RKO (cell line): ENCODE measurements at places on chromosomes 5 and 9.

GRCh38 chr5:5925191-5925590 lies 453.2 kb downstream of the MED10 start:
- DNase-seq: no peak

DNA sequence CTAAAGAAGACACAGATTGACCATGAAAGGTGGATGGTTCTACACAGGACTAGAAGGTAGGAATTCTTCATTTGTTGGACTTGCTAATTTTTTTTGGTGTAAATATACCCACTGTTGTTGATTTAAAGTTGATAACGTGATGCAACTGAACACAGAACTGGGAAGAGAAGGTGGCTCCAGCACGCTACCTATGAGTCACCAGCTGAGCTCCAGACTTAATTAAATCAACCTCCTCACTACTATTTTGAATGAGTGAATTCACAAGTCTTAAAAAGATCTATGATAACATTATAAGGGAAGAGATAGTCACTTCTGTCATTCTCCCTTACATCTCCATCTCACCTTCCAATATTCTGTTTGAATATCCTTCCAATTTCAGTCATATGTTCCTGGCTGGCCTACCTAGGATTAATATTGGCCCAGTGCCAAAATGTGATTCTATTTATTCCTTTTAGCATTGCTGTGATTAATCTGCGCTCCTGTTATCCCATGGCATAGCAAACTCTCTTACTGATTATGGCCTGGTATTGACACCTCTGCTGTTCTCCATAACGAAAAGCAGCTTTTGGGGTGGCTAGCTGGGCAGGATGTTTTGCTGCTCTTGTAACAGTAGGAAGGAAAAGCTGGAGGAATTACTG lies 135.9 kb upstream of the CCDC152 start:
- no peak for DNase-seq

DNA sequence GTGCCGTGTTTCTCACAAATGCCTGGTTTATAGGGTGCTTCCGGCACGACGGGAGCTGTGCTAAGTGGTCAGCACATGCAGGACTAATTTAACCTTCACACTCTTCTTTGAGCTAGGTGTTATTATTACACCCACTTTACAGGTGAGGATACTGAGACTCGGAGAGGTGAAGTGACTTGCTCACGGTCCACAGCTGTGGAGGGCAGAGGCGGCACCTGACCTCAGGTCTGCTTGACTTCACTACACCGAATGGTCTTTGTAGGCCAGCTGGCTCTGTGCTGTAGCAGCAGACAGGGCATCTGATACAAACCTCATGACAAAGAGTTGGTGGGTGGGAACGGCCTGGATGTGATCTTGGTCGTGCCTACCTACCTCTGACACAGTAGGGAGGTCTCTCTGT lies 102.0 kb upstream of the BOD1 start:
- no peak for DNase-seq

- no peak for DNase-seq
These were observed 33.1 kb downstream of the ATP6V0E1 start for GRCh38 chr5:173016598-173017046.

DNA sequence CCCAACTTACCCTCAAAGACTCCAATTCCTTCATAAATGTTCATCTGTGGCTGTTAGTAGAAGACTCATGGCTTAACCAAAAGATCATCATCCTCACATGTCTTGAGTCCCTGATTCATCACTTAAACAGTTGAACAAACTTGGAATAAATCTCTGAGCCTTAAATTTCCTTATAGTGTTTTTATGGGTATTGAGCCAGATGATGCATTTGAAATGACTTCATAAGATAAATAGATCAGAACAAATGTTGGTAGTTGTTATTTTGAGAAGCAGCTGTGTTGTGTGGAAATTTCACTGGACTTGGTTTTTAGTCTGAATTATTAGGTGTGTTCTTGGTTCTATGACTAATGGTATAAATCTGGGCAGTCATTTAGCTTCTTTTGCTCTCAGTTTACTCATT lies 236.2 kb downstream of the NNT start:
- DNase-seq: no peak

DNA sequence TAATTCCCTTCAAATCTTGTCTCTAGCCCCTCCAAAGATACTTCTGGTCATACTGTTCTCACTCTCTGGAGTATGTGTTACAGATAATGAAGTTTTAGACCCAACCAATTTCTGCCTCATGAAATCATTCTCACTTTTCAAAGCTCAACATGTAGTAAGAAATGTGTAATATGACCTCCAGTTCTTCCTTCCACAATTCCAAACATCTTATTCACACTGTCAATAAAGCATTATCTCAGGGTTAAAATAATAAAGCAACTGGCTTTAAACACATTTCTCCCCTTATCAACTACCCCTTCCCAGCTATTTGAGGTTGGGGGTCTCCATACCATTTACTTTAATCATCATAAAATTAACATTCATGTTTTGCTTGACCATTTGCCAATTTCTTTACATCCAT lies 654.1 kb downstream of the RAB3C start:
- DNase-seq: no peak

- DNase-seq: no peak
These were observed 116.5 kb downstream of the ANKRD55 start for GRCh38 chr5:56116599-56117141.

DNA sequence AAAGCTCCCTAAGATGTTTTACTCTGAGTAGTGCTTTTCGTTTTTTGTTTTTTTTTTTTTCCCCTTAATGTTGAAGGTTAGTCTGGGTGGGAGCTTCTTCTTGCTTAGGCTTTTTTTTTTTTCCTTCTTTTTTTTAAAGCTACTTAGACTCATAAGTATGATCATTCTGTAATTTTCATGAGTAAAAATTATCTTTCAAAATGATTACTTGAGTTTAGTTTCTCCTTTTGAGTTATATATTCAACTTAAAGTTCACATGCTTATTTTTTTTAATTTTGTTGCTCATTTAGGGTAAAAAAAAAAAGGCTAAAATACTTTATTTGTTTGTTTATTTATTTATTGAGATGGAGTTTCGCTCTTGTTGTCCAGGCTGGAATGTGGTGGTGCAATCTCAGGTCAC lies 2.9 kb downstream of the RBM27 start:
- DNase-seq: no peak

- DNase-seq: no peak
These were observed 59.8 kb upstream of the ABCA1 start for GRCh38 chr9:104987743-104988142.

DNA sequence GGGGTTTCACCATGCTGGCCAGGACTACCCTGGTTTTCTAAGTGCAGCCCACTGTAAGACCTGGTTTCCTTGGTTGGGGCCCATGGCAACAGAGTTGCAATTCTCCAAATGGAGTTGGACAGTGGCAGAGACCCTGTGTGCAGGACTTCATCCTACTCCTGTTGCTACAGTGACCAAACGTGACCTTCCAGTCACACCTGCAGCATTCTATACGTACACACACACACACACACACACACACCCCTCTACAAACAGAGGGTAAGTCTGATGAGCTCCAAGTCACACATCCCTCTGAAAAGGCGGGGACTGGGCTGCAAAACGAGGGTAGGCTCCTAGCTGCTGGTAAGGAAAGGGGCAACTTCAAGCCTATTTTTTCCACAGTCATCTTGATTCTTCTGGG lies 23.6 kb downstream of the LHFPL2 start:
- DNase-seq: no peak

- DNase-seq: no peak
These were observed 377.1 kb downstream of the SPOCK1 start for GRCh38 chr5:137122075-137122474.

- DNase-seq: no peak
These were observed 75.6 kb upstream of the SPIN1 start for GRCh38 chr9:88312517-88313103.

GRCh38 chr9:22008384-22008716 lies 755 bp downstream of the CDKN2B start:
- no peak for DNase-seq

GRCh38 chr9:18238254-18238653 lies 235.7 kb upstream of the ADAMTSL1 start:
- DNase-seq: peak; percentile 76

GRCh38 chr9:14298601-14299022 lies 15.3 kb downstream of the NFIB start:
- no peak for DNase-seq

DNA sequence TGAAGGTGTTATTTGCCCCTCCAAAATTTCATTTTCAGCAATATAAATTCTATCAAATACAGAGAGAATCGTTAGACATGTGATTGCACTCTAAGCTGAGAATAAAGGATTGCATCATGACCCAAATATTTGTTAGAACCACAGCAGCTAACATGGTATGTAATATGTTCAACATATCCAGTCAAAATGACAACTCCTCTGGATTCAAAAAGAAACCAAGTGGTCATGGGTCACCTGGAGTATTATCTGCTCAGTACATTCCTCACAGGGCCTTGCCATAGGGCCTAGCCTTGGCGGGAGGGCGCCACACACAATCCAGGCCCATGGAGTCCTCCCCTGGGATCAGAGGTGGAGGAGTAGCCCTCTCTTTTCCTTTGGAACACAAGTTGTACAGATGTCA lies 179.2 kb downstream of the HSD17B3 start:
- no peak for DNase-seq

GRCh38 chr5:150559701-150560100 lies 51.8 kb downstream of the NDST1 start:
- DNase-seq: no peak

GRCh38 chr9:79471580-79472543 lies 99.9 kb upstream of the TLE4 start:
- peak; percentile 18 for DNase-seq

DNA sequence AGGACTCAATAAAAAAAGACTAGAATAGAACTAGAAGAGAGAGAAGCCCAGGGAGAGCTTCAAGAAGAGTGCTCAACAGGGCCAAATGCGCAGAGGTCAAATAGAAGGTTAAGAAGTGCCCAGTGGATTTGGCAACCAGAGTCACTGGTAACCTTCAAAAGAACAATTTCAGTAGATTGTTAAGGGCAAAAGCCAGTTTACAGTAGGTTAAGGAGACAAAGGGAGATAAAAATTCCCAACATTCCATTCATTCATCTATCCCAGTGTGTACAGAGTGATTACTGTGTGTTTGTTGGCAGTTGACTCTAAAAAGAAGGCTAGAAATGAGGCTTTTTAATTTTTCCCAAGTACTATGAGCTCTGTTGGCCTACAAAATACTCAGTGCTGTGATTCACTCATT lies 69.4 kb downstream of the RIGI start:
- DNase-seq: no peak

DNA sequence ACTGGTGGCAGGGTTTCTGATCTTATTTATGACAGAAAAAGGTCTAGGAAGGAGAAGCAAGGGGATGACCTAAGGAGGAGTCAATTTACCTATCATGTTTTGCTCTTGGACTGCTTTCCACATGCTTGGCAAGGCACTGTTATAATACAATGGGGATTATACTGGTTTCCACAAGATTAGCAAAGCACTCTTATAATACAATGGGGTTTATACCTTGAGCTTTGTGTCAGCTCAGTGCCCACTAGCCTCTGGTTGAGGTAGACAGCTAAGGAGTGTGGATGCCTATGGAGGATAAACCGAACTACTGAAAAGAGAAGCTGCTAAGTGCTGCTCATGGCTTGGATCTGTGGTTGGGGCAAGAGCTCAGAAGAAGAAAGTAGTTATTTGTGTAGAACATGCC lies 68.7 kb downstream of the MRPS27 start:
- DNase-seq: no peak

- peak; percentile 84 for DNase-seq
These were observed 261.5 kb downstream of the CEMIP2 start for GRCh38 chr9:71506821-71507220.

GRCh38 chr5:9283473-9283872 lies 262.4 kb downstream of the SEMA5A start:
- DNase-seq: no peak

DNA sequence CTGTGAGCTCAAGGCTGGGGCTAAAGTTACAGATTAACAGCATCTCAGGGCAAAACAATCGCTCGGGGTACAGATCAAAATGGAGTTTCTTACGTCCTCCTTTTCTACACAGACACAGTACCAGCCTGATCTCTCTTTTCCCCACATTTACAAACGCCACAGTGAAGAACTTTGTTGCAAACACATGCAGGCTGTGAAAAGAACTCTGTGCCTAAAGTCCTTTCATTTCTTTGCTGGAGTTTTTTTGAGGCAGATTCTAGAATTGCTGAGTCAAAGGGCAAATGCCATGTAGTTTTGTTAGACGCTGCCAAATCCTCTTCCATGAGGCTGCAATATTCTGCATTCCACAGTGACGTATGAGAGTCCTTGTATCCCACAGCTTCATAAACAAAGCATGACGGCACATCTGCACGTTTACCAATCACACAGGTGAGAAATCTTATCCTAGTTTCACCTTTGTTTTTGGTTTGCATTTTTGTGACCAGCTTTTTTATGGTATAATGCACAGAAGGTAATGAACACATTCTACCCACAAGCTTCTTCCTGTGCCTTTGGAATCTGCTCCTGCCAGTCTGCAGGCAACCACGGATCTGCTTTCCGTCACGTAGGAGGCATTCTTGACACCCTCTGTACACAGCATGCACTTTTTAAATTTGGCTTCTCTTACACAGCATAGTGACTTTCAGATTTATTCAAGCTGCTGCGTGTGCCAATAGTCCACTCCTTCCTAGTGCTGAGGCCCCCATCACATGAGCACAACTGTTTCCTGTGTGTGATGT lies 44.6 kb upstream of the LPCAT1 start:
- DNase-seq: no peak

DNA sequence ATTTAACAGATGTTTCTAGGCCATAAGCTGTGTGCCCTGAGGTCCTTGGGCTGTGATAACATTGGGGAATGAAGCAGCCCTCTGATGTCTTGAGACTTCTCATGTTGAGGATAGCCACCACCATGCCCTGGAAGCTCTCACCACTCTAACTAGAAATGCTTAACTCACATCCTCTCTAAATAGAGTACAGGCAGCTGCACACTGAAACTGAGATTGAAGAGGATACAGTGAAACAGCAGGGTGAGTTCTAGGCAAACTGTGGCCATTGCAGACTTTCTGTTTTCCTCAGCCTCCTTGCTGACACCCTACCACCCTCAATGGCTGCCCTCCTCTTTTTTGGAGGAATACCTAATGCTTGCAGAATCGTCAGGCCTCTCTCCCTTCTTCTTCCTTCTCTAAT lies 22.4 kb downstream of the UTP15 start:
- DNase-seq: no peak

DNA sequence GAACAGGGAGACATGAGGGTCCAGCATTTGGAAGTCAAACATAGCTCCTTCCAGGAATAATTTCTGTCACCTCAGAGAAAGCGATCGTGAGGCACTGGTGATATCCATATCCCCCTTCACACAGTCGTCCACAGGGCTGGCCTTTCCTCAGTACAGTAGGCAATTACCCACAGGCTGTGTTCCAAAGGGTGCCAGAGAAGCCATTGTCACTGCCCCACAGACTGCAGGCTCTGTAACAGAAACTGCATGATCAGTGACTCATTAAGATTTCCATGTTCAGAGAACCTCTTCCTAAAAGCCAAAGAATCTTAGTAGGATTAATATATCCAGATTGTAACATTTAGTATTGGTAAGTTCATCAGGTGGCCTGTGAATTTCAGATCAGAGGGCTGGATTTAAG lies 127.6 kb downstream of the RPS23 start:
- no peak for DNase-seq

DNA sequence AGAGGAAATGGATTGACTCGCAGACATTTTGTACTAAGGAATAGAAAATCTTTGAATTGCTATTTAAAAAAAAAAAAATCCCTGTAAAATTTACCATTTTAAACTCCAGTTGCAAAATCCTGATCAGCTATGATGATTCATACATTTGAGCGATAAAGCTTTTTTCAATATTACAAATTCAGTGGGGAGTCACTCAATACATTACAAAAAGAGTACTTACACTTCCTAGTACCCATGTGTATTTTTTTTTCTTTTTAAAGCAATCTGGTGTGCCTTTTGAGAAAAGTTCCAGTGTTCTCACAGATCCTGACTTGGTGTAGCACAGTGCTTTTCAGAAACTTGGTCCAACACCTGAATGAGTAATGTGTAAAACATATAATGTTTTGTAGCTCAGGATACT lies 54.3 kb downstream of the PIK3R1 start:
- DNase-seq: no peak
